ENCODE measurements at places on chromosomes 11 and 22.

GRCh38 chr11:76801736-76802135 is 18.6 kb downstream of the TSKU start:
- DNase-seq, result no peak

GRCh38 chr22:30196141-30196879 is 50.2 kb downstream of the LIF start:
- peak; percentile 99 for DNase-seq

- DNase-seq, result no peak
Measured at GRCh38 chr22:23566705-23567475, 13.2 kb downstream of the IGLL1 start.

- DNase-seq, result peak; percentile 16
Measured at GRCh38 chr22:35191412-35191811, 65.9 kb upstream of the HMGXB4 start.

- DNase-seq, result peak; percentile 30
Measured at GRCh38 chr11:1073261-1073724, 1.4 kb upstream of the MUC2 start.

DNA sequence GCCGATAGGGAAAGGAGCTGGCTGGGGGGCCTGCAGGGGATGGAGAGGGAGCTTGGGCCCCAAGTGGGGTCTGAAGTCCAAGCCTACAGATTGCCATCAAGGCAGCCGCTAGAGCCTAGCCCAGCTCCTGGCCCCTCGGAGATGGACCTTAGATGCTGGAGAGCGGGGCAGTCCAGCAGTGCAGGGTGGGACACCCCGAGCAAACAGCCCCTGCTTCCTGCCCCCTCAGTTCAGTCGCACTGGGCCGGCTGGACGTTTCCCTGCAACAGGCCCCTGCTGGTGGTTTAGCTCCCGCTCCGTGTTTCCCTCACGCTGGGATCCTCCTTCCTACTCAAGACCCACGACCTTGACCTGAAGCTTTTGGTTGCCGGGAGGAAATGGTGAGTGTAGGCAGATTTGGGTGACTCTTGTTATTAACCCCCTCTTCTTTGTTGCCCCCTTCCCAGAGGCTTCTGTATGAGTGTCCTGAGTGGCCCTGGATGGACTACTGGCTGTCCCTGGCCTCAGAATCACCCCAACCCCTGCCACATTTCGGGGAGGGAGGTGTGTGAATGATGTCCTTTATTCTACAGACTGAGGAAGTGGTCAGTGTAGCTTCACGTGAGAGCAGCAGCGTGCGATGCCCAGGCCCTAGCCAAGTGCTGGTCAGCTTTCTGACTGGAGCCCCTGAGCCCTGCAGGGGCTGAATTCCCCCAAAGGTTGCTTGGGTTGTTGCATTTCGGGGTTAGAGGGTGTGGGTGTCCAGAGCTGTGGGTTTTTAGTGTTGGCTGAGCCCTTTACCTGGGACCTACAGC is 2.7 kb downstream of the ST3GAL4 start:
- no peak for DNase-seq

DNA sequence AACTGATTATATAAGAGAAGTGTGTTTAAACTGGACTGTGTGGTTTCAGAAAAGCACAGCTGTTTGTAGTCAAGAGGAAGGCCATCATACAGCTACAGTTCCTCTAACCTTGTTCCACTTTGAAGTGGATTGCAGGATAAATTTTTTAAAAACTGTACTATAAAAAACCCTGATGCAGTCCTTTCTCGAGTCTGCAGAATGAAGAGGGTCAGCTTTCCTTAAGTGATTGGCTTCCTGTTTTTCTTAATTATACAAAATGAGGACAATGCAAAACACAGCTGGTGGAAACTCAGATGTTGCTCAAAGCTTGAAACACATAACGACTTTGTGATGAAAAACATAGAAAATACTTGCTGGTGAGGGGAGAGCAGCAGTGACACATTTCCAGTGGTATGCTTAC is 1060.5 kb downstream of the DLG2 start:
- no peak for DNase-seq

GRCh38 chr22:30705710-30706651 is 11.3 kb downstream of the OSBP2 start:
- DNase-seq, result peak; percentile 95

GRCh38 chr11:33689501-33689900 is 11.1 kb downstream of the C11orf91 start:
- DNase-seq, result no peak

DNA sequence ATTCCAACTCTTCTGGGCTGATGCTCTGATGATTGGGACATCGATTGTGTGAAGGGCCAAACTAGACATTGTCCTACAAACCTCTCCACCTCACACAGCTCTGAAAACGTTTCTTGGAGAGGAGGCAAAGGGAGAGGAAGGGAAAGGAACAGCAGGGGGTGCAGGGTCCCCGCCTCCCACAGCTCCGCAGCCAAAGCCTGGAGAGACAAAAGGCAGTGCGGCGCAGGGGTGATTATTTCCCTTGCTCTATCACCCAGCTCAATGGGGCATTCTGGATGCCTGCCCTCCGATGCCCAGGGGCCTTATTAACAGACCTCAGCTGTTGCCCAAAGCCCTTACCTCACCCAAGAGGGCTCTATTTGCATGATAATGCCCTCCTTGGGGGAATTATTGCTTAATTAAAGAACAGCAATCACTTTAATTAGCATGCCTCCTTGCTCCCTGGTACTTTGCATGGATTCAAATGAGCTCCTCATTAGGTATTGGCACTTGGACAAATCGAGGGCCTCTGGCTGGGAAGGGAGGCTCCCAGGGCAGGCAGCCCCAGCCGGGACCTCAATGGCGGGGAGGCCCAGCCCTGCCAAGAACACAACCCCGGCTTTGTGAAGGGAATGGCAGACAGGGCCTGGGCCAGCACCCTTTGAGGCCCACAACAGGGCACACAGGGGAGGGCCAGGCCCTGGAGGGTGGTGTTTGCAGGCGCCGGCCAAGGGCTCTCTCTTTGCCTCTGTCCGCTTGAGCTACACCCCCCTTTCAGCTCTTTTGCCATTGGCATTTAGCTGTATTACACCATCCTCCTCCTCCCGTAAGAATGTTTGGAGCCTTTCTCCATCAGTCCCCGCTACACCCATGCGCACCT is 19.8 kb upstream of the CDON start:
- DNase-seq, result no peak

DNA sequence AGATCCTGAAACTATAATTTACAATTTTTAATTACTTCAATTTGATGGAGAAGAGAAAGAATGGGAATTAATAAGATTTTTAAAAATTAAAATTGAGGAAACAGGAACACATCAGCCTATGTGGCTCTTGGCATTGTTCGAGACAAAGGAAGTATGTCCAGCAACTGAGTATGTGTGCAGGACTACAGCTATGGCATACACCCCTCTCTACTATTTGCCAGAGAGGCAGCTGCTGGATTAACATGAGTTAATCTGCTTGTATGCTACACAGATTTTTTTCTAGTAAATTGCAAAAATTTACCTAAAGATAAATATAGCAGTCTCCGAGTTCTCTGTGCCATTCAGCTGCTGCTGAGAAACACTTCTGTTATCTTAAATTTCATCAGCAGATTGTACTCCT is 70.6 kb downstream of the PHF21A start:
- peak; percentile 14 for DNase-seq

DNA sequence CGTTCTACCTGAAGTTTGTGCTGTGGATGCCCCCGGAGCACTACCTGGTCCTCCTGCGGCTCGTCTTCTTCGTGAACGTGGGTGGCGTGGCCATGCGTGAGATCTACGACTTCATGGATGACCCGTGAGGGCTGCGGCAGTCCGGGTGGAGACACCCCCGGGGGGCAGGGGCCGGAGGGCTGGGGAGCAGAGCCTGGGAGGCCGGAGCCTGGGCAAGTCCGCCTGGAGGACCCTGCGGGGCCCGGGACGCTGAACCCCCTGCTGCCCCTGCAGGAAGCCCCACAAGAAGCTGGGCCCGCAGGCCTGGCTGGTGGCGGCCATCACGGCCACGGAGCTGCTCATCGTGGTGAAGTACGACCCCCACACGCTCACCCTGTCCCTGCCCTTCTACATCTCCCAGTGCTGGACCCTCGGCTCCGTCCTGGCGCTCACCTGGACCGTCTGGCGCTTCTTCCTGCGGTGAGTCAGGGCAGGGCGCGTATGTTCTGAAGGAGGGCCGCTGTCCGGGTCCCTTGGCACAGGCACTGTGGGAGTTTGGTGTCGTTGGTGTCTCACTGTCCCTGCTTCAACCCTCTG is 17.3 kb downstream of the RNH1 start:
- DNase-seq, result no peak

- DNase-seq, result no peak
Measured at GRCh38 chr11:111776398-111777093, 10.4 kb upstream of the PPP2R1B start.

DNA sequence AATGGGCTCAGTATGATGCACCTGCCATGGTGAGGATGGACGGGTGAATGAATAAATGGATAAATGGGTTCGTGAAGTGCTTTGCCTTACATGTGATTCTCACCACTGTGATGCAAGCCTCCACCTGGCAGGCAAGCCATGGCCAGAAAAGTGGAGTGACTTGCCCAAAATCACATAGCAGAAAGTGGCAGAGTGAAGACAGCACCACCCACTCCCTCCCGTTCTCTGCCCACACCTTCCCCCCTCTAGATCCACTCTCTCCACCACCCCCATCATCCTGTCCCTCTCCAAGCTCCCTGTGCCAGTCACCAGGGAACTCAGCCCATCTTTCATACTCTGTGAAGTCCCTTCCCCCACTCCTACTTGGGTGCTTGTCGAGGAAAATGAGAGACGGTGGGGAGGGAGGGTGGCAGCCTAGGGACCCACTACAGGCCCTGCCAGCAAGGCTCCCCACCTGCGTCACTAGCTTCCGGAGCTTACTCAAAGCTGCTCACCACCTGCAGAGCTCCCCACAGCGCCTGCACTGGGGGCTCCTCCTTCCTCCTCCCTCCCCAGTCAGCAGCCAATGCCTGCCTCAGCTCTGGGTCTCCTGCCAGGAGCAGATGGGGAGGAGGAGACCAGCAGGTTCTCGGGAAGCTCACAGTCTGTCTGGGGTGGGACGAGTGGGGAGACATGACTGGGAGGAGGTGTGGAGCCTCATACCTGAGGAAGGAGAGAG is 82.3 kb downstream of the PDE2A start:
- no peak for DNase-seq

DNA sequence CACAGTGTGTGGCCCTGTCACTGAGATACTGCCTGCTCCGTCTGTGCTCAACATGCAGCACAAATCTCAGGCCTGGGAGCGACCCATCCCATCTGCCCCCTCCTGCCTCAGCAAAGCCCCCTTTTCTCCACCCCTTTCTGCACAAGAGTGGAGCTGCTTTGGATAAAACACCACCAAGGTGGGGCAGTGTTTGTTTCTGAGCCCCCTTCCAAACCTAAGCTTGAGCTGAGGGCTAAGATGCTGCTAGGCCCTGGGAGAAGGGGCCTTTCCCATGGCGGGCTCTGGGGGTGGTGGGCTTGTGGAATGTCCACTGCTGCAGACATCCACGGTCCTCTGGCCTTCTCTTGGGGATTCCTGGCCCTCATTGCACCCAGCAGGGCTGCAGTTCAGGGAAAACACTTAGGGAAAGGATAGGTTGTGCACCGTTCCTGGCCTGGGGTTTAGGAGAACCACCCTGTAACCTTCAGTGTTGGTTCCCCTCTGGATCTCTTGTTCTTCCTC is 594.1 kb downstream of the TBC1D22A start:
- no peak for DNase-seq

GRCh38 chr11:107741044-107741823 is 29.4 kb upstream of the SLN start:
- DNase-seq, result peak; percentile 10

- DNase-seq, result peak; percentile 46
Measured at GRCh38 chr11:10314199-10315072, 9.6 kb downstream of the ADM start.

- no peak for DNase-seq
Measured at GRCh38 chr11:18780329-18780728, 11.3 kb downstream of the PTPN5 start.

DNA sequence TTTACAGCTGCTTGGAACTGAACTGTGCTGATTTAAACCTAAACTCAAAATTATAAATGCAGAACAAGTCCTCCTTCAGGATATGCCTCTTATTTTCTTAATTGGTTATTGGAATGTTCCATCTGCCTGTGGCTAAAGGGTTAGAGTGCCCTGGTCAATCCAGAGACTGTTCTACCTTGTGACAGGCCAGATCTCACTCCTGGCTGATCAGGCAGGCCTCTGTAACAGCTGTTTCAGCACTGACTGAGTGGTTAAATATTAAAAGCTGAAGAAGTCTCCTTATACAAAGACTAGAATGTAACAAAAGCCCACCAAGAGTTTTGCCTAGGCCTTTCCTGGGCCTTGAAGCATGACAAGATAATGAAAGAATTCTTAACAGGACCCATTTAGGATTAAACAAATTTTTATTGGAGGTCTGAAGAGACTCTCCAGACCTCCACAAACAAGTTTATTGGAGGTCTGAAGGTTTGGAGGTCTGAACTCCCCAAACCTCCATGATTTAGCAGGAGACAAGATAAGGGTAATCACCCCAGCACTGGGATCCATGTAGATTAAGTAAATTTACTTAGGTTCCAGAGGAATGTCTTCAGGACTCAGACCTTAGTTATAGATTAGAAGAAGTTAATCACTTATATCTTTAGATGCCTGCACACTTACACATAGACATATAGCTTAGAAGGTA is 35.8 kb downstream of the TMPRSS5 start:
- DNase-seq, result no peak

- DNase-seq, result no peak
Measured at GRCh38 chr22:43571181-43571580, 159.4 kb downstream of the MPPED1 start.

DNA sequence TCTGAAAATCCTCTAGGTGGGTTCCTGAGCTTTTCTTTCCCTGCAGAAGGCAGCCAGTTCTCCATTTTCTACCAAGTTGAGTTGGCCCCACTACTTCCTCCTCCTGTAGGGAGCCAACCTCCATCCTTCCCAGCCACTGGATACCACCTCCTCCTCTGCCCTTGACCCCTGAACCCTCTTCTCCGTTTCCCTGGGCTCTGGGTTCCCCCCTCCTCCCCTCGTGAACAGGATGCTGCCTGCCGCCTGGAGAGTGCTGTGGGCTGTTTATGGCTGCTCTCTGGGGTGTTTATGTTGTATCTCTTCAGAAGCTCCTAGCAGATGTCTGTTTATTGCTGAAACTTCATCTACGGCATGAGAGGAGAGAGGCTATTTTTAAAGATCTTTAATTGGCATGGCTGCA is 8.6 kb downstream of the MICAL2 start:
- DNase-seq, result no peak
